Nucleus accumbens (tissue), 56 donors: ENCODE measurements at places on chromosomes 3 and 15.

GRCh38 chr3:36403661-36404060 is 23.4 kb downstream of the STAC start:
- DNase-seq, result no peak

- DNase-seq, result no peak
Observed at GRCh38 chr3:50271314-50271936, 2.5 kb downstream of the SEMA3B start.

DNA sequence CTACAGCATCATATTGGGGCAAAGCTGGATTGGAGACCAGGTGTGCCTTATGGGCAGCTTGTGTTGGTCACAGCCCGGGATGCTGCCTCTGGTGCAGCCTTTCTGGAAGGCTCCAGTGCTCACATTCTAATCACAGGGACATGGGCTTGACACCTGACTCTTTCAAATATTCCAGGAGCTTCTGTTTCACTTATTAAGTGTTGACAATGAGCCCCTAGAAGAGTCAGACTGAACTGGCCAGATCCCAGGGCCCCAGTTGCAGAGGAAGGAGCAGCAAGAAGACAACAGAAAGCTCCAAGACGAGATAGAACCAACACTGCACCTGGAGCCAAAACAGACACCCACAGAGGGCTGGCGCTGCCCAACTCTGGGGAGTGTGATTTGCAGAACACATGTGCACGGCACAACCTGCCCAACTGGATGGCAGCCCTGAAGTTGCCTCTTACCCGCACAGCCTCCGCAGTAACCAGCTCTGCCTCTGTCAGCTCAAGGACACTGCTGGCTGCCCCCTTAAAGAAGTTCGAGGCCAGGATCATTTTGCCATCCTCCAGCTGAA is 30.3 kb downstream of the ALDH1L1 start:
- DNase-seq, result no peak

DNA sequence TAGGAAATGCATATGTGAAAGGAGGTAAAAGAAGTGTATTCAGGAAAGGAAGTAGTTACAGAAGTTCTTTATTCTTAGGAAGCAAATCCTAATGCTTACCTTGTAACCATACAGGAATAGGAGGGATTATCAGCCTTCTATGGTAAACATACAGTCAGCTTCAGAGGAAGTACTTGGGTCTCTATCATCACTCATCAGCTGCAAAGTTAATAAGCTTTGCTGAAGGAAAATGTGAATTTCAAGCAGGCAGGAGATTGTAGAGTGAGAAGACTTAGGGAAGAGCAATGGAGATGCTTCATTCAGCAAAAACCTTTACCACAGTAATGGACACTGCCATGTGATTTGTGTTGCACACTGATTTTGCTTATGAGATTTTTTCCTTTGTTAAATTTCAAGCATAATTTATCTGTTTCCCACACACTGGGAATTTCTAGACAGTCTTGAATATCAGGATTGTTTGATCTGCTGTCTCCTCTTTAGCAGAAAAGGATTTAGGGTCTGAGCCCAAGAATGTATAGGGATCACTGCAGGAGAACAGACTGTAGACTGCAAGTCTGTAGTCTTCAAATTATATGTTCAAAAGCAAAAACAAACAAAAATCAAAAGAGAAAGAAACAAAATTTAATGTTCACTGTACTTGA is 150.8 kb downstream of the ZNF609 start:
- no peak for DNase-seq

- no peak for DNase-seq
Observed at GRCh38 chr15:72169921-72170611, 27.5 kb downstream of the GRAMD2A start.

- peak; percentile 94 for DNase-seq
Observed at GRCh38 chr3:144031938-144032337, 60.3 kb downstream of the DIPK2A start.

GRCh38 chr15:77402740-77403379 is 17.0 kb downstream of the PEAK1 start:
- DNase-seq, result no peak

DNA sequence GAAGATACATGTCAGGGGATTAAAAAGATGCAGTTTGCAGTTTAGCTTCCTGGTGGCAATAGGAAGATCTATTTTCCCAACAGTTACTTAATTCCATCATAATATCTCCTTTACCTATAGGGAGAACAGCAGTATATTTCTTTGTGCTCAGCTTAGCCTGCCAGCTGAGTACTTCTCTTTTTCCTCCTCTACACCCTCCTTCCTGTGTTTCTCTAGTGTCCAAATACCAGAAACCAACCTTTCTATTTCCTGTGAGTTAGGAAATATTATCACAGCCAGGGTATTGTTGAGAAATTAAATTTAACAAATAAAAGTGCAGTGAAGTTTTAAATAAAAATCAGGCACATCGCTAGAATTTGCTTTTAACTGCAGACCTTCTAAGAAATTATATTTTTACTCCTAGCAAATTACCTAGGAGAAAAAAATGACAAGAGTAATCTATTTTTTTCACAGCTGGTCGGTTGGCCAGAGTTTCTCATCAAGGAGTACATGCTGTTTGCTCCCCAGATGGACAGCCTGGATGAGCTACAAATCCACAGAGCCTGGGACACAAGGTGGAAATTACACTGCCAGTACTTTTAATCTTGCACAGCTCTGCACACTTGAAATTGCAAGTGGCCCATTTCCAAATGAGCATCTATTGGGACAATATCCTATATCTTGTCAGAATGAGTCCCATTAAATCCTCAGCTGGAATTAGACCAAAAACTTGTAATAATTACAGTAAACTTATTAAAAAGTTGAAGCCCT is 185.2 kb upstream of the CFAP20DC start:
- DNase-seq, result no peak

- DNase-seq, result peak; percentile 54
Observed at GRCh38 chr3:172040078-172040980, 951 bp downstream of the FNDC3B start.

DNA sequence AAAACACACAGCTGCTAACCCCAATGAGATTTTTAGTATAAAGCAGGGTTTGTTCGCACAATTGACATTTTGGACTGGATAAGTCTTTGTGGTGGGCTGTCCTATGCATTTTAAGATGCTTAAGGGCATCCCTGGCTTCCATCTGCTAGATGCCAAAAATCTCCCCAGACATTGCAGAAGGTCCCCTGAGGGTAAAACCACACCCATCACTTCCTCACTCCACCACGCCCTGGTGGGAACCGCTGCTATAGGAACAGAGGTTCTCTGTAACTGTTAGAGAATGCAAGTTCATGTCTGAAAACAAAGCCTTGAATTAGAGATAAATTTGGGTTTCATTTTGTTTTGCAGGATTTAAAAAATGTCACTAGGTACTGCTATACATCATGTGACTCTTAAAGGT is 67.7 kb downstream of the ARHGEF26 start:
- DNase-seq, result no peak

- peak; percentile 21 for DNase-seq
Observed at GRCh38 chr3:11558002-11558401, 85.7 kb downstream of the VGLL4 start.

DNA sequence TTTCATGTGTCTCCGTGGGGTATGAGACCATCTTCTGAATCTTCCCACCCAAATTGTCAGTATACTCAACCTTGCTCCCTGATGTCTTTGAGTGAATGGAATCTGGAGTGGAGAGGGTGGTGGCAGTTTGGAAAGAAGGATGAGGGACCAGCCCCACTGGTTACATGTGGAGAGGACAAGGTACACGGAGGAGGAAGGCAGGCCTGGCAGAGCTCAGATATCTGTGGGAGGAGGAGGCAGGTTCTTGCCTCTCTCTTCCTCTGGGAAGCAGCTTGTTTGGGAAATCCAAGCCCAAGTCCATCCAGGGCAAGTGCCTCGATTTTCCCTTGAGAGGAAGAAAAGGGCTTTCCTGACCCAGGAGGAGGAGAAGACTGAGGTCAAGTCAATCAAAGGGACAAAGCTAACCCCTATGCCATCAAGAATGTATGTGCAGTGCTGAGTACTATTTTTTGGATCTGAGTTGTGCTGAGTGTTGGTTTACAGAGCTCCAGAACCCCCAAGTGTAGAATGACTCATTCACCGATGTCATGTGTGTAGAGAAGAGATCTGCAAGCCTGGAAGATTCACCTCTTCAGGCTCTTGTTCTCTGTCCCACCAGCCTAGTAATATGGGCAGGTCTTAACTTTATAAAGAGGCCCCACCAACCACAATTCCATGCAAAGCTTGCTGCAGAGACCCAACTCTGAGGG is 19.8 kb upstream of the LOXL1 start:
- DNase-seq, result no peak

DNA sequence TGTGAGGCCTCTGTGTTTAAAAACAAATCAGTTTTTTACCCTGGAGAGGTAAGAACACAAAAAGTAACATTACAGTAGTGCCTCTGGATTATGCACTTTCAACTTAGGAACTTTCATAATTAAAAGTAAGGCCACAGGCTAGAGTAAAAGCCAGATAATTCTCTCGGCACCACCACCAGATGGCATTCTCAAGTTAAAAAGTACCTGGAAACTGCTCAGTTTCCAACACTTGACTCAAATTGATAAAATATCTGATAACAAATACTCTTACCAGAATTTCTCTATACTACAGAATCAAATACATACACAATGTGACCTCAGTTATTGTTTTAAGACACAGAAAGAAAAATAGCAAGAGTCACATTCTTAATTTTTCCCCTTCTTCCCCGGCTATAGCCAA is 19.9 kb downstream of the SPICE1 start:
- peak; percentile 5 for DNase-seq

DNA sequence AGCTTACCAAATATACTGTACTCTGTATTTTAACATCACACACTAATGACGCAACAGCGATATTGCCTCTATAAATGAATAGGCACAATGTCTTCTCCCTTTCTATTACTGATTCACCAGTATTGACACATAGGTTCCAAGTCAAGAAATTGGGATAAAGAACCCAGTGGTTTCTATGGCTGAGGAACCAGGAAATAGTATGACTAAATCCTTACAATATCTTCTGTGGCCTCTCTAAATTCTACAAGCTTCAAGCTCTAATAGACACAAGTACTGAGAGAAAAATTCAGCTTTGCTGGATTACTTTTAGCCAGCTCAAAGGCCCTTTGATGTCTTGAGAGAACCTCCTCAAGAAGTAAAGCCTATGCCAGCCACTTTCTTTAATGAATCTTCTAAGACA is 162.5 kb downstream of the DPH6 start:
- no peak for DNase-seq
